ENCODE measurements at places on chromosomes 2 and 18.

DNA sequence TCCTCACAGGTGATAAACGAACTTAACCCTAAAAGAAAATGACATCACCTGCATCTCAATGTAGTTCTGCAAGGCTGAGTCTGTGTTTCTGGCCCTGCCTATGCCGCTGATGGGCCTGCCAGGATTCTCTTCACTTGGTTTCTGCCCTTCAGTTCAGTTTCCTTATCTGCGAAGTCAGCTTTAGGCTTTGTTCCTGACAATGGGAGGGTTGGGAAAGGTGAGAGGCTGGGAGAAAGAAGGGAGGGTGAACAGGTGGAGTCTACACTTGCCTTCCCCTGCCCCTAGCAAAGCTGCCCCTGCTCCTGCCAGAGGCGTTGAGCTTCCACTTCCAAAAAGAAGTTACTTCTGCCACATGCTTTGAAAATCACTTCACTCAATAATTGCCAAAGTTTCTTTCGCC, 124.0 kb upstream of the APCDD1 start:
- DNase-seq, result no peak

- DNase-seq, result no peak
Measured at GRCh38 chr2:40654346-40654745, 202.5 kb upstream of the SLC8A1 start.

- no peak for DNase-seq
Measured at GRCh38 chr18:42549596-42549995, 565.9 kb downstream of the RIT2 start.

- no peak for DNase-seq
Measured at GRCh38 chr2:72032481-72033041, 115.1 kb downstream of the CYP26B1 start.

DNA sequence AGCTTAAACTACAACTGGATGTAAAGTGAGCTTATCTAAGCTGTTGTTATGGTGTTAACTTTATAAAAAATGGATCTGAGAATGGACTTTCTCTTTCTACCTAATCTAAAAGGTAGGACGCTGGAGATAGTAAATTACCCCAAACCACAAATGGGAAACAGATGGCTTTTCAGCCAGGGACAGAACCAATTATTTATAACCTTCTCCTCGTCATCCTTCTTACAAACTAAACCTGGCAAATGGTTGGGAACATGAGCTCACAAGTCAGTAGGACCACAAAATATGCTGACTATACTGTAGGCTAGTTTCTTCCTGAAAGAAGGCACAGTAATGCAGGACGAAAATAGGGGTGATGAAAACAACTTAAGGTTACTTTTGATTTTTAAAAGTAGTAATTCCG, 32.7 kb upstream of the ZDBF2 start:
- no peak for DNase-seq

GRCh38 chr2:110647777-110648176, 30.1 kb downstream of the BUB1 start:
- DNase-seq, result no peak

- no peak for DNase-seq
Measured at GRCh38 chr18:74389171-74389927, 67.8 kb downstream of the DIPK1C start.

GRCh38 chr18:59242906-59243305, 22.9 kb downstream of the GRP start:
- no peak for DNase-seq

DNA sequence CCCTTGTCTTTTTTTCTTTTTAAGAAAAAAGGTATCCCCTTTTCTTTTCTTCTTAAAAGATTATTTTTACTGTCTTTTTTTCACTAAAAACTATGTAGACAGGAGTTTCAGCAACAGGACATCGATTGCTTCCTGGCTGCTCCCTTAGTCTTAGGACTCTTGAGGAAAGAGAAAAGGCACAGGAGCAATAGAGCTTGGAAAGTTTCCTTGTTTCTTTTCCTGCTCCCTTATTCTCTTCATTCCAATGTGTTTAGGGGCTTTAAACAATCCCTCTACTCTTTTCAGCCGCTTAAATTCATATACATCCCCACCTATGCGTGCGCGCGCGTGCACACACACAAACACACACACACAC, 225.9 kb upstream of the FBXO11 start:
- DNase-seq, result no peak

DNA sequence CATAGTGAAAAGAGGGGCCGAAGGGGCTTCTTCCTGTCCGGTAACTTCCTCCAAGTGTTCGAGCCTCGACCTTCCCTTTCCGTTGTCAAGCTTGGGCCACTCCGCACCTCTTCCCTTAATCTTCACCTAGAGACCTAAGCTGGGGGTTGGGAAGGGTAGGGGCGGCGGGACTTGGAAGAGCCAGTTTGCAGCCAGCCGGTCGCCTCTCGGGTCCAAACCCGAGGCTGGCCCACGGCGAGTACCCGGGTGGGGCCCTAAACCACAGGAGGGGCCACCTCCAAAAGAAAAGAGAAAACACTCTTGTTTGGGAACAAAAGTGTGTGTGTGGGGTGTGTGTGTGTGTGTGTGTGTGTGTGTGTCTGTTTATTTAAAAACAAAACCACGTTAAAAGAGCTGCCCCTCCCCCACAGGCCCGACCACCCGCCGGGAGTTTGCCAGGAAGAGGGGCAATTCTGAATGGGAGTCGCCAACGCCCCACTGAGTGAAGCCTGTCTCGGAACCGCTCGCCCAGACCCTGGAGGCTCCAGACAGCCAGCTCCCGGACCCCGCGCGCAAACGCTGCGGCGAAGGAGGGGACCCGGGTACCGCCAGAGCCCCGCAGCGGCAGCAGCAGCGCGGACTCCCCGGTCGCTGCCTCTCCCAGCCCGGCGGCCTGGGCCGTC, 488 bp upstream of the RHOB start:
- DNase-seq, result no peak

GRCh38 chr2:167544602-167545001, 656.3 kb downstream of the XIRP2 start:
- DNase-seq, result no peak

GRCh38 chr2:121039679-121040078, 245.3 kb downstream of the TFCP2L1 start:
- no peak for DNase-seq

GRCh38 chr2:96788442-96789244, 27.4 kb upstream of the CNNM3 start:
- DNase-seq, result no peak

DNA sequence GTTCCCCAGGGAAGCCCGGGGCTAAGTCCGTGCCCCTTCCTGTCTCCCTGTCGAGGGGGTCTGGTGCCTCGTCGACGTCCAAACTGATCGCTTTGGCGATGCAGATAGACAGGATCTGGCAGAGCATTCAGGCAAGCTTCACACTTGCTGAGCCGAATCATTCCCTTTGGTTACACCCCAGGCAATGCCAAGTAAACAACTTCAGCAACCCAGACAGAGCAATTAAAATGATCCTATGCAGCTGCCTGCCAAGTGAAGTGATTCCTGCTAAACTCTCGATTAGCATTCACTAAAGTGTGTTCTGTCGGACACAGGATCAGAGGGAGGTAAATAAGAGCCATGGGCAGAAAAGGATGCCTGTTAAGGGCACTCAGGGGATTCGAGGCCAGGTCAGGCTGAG, 108.2 kb upstream of the RAB12 start:
- no peak for DNase-seq

DNA sequence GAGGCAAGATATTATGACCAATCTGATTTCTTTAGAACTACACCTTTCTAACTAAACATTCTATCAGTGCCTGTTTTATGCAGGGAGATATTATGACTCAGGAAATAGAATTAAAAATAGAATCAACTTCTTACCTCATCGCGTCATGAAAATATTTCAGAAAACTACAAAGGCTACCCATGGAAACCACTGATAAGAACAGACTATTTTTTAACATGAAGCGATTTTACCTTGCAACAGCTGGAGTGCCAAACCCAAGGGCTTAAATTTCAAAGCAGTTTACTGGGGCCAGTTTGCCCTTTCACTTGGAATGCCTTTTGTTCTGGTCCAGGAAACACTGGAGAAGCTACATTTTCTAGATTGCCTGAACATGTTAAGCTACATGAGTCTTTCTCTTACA, 304.8 kb upstream of the CCDC68 start:
- no peak for DNase-seq

DNA sequence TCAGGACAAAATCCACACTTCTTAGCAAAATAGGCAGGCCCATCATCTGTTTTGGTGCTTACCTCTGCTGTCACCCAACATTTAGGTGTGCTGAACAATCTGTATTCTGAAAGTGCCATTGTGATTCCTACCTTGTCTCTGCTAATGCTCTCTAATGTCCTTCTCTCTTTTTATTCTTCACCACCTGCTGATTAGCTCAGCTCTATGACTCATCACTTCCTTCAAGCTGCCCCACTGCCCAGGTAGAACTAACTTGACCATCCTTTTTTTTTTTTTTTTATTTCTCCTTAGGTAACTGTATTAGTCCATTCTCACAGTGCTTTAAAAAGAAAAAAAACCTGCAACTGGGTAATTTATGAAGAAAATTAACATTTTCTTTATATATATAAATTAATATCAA, 478.7 kb upstream of the POU3F3 start:
- no peak for DNase-seq

GRCh38 chr18:5253910-5254309, 41.6 kb downstream of the ZBTB14 start:
- DNase-seq, result no peak
